H7 (cell line): ENCODE measurements at places on chromosomes 1 and 21.

DNA sequence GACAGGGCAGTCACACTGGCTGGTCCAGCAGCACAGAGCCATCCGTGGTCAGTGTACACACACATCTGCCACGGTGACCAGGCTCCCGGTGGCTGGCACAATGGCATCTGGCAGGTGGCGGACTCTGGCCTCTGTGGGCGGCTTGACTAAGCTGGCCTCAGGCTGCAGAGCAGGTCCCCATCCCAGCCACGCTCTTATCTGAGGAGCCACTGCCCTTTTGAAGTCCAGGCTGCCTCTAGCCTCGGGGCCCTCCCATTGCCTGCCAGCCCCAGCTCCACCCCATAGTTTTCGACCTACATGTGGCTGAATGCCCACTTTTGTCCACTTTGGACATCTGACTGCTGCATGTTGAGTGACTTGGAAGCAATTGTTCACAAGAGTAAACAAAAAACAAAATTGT is 29.9 kb upstream of the EDN2 start:
- DNase-seq: no peak

DNA sequence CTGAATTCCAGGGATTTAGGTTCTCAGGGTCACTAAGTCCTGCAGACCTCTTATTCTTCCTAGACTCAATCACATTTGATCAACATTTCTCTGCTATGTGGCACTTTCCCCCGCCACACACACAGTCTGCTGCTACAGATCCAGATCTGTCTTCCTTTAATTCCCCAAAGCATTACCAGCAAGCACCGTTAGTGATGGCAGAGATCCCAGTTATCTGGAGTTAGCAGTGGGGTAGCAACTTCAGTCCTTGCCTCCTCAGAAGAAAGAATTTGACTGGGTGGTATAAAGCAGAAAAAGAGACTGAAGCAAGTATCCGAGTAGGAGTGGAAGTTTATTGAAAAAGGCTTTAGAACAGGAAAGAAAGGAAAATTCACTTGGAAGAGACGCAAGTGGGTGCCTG is 100.4 kb upstream of the ETV3 start:
- no peak for DNase-seq

DNA sequence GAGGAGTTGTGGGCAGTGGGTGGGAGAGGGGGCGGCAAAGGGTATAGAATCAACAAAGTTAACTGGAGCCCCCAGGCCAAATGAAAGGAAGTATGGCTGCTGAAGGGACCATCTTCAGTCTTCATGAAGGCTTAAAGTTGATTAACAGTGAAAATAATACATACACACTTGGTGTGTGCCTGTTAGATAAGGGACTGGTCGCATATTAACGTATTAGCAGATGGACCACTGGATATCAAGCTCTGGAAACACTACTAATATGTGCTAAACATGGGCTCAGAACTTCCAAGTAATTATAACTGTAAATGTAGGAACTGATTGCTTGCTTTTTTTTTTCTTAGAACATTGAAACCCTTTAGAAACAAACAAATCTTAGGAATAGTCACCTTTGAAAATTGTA is 224.7 kb upstream of the KIAA0040 start:
- DNase-seq: no peak

DNA sequence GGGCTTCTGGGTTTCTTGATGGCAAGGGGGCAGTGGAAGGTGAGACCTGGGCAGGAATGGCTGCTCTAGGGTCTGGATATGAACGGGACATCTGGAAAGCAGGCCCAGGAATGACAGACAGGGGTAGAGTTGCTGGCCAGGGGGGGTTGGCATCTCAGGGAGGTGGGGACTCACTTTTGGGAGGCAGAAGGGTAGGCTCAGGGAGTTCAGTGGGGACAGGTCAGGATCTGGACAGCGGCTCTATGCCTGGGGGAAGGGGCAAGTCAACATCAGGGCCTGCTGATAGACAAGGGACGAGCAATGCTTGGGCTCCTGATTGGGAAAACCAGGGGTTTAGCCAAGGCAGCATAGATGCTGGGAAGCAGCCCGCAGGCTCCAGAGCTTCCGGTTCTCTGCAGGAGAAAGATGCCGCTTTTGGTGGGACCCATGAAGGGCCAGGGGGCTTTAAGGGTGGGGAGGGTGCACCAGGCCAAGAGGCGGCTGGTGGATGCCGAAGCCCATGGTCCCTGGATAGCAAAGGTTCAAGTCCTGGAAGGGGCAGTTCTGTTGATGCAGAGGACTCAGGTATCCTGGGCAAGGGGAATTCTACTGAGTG is 21.9 kb downstream of the IGFN1 start:
- DNase-seq: no peak

DNA sequence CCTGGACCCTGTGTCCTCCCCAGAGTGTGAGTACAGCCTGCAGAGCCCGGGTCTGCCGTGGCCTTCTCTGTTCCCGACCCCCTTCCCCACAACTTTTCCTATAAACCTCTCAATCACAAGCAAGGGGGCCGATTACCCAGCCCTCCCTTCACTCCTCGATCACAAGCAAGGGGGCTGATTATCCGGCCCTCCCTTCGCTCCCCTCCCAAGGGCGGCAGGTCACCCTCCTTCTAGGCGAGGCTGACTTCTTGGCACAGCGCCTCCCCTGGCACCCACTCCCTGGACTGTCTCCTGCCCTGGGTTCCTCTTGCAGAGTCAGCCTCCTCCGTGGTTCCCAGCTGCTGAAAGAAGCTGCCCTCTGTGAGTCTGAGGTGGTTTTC is 12.3 kb upstream of the LDLRAP1 start:
- DNase-seq: peak; percentile 55

- no peak for DNase-seq
Measured at GRCh38 chr1:199657449-199657848, 370.1 kb upstream of the NR5A2 start.

DNA sequence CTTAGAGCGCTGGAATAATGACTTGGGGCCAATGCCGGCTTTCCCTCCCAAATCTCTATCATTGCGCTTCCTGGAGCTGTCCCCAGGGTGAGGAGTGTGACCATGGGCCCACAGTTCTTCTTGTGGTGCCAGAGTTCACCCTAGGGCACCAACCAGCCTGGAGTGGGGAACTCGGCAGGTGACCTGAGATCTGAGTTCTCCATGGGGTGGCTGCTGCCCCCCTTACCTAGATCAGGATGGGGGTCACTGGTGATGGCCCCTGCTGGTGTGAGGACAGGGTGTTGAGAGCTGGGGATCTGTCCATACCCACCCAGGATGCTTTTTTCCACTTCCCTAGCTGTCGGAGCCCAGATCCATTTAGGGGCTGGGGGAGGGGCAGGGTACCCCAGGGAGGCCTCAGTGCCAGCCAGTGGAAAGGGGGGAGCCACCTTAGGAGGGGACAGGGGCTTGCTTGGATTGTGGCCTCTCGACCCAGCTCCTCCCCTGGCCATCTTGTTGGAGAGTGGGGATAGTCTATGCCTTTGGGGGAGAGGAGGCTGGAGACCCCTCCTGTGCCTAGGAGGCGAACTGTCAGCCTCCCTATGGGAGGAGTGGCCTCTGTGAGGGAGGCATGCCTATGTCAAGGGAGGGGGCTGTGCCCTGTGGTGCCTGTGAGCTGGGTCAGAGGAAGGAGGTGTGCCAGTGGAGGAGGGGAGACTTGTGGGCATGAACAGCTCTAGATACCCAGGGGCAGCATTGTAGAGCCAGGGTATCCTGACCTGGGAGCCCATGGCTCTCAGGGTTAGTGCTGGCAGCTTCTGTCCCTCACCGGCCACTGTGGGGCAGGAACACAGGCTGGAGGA is 1.7 kb downstream of the FOXO6 start:
- DNase-seq: peak; percentile 50

DNA sequence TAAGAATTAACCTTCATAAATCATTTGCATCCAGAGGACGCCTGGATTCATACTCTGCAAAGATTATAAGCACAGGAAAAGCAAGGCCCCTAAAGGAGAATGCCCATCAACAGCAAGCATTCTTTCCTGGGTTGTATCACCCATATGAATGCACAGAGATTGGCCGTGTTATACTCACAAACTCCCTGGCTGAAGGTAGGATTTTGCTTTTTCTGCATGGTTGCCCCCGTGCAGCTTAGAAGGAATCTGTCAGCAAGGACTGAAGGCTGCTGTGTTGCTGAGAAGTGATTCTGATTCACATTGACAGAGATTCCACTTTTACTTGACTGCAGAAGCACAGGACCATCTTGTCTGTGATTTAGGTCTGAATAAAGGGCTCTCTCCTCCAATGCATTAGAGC is 283.0 kb downstream of the LRRIQ3 start:
- DNase-seq: no peak

DNA sequence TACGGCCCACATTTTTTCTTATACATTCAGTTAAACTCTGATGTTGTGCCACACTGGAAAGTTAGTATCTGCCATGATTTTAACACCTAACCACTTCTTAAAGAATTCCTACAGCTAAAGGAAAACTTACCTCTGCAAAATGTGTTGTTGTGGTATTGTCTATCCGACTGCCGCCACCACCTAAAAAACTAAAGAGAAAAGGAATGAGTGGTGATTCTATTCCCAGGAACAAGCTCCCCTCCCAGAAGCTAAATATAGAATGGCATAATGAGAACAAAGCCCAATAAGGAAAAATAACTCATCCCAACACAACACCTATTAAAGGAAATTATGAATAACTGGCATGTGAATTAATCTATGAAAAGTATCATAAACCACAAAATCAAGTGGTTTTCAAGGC is 39.5 kb downstream of the RNF115 start:
- no peak for DNase-seq

DNA sequence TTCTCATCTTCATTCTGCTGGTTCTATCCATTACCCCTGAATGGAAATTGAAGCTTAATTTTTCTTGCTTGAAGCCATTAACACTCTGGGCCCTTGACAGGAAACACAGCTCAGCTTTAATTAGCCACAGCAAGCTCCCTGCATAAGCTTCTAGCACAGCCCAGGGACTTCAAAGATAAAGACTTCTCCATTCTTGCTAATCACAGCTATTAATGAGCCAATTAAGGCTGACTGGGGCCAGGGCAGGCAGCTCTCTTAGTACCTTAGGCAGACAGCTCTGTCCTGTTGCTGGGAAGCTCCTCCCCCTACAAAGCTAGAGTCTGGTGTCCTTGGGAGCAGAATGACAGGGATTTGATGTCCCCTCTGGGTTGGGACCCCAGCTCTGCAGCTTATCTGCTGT is 27.9 kb upstream of the TRABD2B start:
- DNase-seq: no peak

DNA sequence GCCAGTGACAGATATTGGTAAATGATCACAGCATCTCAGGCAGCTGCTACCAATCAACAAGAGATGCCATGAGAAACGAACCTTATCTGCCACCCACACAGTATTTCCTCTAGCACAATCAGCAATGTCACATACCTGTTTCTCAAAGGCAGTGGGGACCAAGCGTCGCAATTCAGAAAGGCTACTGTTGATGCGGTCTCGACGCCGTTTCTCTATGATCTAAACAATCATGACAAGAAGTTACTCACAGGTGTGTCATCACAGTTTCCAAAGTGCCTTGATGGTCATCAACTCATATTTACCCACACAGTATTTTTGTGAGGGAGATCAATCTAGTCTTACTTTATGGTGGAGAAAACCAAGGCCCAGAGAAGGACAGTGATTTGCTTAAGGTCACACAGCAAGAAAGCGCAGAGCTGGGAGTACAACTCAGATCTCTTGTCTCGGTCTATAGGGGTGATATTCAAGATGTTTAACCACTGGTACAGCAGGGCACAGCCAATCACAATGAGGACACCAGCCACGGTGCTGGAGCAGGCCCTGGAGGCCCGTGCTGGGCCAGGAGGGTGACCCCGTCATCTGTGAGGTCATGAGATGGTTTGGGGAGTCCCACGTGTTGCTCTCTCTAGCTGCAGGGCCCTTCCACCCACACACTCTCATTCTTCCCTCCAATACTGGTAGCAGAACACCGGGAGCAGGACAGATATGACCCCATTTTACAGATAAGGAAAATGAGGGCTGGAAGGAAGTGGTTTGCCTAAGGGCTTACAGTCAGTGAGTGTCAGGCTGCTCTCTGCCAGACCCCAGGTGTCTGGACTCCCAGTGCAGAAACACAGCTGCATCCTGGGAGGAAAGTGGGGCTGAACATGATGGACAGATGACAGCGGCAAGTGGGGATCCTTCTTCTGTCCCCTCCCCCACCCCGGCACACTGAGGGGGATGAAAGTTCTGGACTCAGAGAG is 7.8 kb downstream of the HEYL start:
- DNase-seq: no peak

GRCh38 chr1:5720045-5720444 is 272.2 kb downstream of the NPHP4 start:
- DNase-seq: no peak

DNA sequence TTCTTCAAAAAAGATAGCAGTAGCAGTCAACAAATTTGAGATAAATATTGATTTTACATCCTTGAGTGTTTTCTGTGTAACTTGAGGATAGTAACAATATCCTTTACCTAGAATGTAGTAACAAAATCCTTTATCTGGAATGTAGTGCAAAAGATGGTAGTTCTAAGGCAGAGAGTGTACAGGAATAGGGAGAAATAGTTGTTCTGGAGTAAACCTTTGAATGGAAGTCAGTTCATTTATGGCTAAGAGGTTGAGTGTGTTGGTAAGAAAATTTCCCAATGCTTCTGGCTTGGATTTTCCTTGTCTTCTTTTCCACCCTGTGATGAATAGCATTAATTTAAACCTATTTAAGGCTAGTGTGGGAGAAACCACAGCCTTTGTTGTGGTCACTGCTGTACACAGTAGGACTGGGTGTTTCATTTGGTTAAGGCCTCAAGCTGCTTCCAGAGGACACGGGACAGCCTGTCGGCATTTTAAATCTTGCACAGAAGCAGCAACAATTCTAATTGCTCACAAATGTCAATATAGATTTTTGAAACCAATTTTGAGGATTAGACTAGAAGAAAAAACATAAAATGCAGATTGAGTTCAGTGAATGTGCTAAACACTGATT is 11.3 kb downstream of the NFIA start:
- no peak for DNase-seq

DNA sequence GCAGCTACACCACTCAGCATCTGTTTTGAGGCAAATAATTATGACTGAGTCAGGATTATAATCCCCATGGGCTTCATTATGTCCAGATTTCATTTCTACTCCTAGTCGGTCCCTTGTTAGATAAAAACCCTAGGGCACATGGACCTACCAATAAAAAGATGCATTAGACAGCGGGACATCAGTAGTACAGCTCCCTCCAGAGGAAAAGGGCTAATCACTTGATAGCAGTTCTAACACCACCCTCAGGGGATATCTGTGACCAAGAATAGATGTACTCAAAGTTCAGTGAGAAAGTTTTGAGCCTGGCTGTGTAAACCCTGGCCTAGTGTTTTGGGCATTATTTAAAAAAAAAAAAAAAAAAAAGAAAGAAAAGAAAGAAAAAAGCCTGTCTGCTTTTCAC is 10.0 kb downstream of the GJA8 start:
- no peak for DNase-seq

DNA sequence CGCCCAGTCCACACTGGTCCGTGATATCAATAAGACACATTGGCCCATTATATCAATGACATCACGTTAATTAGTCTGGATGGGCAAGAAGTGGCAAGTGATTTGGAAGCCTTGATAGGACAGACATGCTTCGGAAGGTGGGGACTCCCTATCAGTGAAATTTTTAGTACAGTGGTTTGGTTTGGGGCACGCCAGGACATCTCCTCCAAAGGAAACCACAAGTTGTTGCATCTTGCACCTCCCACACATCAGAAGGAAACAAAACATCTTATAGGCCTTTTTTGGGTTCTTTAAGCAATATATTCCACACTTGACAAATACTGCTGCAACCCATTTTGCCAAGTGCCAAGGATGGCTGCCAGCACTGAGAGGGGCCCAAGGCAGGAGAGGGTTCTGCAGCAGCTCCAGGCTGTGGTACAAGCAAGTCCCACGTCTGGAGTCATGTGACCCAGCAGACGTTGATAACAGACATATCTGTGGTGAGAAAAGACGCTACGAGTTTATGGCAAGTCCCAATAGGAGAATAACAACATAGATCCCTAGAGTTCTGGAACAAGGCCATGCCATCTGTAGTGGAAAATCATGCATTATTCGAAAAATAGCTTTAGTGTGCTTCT is 95.3 kb upstream of the DISP3 start:
- DNase-seq: no peak
